NCI-H187 treated with DMSO at 0.1 percent for 48 hours (cell line): ENCODE measurements at places on chromosomes 12 and 14.

DNA sequence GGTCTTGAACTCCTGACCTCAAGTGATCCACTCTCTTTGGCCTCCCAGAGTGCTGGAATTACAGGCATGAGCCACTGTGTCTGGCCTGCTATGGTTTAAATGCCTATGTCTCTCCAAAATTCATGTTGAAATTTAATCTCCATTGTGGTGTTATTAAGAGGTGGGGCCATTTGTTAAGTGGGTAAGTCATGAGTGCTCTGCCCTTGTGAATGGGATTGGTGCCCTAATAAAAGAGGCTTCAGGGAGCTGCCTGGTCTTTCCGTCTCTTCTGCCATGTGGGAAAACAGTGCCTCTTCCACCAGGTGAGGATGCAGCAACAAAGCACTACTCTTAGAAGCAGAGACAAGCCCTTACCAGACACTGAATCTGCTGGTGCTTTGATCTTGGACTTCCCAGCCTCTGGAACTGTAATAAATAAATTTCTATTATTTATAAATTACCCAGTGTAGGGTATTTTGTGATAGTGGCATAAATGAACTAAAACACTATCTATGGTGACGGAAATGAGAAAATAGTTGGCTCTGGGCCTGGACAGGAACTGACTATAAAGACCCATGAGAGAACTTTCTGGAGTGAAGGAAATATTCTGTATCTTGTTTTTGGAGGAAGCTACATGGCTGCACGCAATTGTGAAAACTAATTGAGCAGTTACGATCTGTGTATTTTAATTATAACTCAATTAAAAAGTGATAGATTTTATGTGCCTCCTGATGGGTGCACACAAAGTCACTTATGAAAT lies 12.1 kb upstream of the ATP23 start:
- no peak for DNase-seq

- no peak for DNase-seq
Measured at GRCh38 chr12:3530548-3530947, 39.5 kb downstream of the PRMT8 start.

DNA sequence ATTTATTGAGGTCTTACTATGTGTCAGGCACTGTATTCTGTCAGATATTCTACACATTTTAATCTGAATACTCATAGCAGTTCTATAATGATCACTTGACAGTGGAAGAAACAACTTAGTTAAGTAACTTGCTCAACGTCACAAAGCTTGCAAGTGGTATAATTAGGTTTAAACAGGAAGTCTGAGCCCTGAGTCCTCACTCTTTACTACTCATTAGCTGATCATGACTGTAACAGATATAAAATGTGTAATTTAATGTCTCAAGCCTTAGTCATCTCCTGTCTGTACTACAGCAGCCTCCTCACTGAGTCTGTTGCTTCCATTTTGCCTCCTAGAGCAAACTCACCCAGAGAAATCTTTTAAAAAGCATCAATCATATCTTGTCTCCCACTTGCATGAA lies 38.9 kb downstream of the PPP4R4 start:
- no peak for DNase-seq

- DNase-seq = no peak
Measured at GRCh38 chr12:79678306-79678705, 12.5 kb downstream of the PAWR start.

GRCh38 chr12:57148469-57149244 lies 1.2 kb upstream of the LRP1-AS start:
- no peak for DNase-seq

- no peak for DNase-seq
Measured at GRCh38 chr14:34053666-34054065, 102.8 kb upstream of the EGLN3 start.

DNA sequence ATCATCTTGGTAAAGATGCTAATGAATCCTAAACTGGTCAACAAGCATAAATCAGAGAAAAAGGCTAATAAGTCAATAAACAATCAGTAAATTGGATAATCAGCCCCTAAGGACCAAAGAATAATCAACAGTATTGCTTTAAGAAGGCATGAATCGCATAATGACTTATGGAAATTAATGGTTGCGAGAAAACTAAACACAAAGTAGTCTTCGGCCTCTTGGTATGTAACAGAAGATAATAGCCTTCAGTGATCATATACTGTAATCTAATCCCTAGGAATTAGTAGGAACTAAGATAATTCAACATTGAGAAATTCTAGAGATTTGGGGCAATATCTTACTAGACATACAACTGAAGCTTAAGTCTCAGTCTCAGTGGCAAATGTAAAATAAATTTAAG lies 122.1 kb downstream of the PRKCH start:
- no peak for DNase-seq

GRCh38 chr12:14874882-14875281 lies 10.8 kb downstream of the MGP start:
- no peak for DNase-seq

DNA sequence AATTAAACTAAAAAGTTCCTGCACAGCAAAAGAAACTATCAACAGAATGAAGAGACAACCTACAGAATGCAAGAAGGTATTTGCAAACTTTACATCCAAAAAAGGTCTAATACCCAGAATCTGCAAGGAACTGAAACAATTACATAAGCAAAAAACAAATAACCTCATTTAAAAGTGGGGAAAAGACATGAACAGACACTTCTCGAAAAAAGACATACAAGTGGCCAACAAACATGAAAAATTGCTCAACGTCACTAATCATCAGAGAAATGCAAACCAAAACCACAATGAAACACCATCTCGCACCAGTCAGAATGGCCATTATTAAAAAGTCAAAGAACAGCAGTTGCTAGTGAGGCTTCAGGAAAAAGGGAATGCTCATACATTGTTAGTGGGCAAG lies 15.2 kb downstream of the PDE6H start:
- DNase-seq = no peak

- DNase-seq = no peak
Measured at GRCh38 chr14:20490563-20490962, 14.8 kb upstream of the RNASE10 start.
